ENCODE measurements at places on chromosomes 6 and 20. TPM values are rescaled to one million over a fixed set of nuclear protein-coding genes. Genes with fewer than 3 reads are reported as not detected.

The EPPIN gene
- total RNA-seq = not detected

The LAMA4 gene
- 260 TPM for total RNA-seq

The PLN gene
- 0.36 TPM for total RNA-seq

The MYBL2 gene
- total RNA-seq = 1.8 TPM

The BMP7 gene
- not detected for total RNA-seq

The PPP1R14C gene
- 3.6 TPM for total RNA-seq

The CCDC28A gene
- 11.2 TPM for total RNA-seq

The MDFI gene
- total RNA-seq = 0.72 TPM

The PNRC1 gene
- 95.2 TPM for total RNA-seq

The GNL1 gene
- total RNA-seq = 64.8 TPM

The SRMS gene
- total RNA-seq = not detected

The OR2J1 gene
- not detected for total RNA-seq

The TMEM74B gene
- not detected for total RNA-seq

The SLC26A8 gene
- total RNA-seq = under 0.01 TPM

The INSM1 gene
- total RNA-seq = not detected

The CPNE5 gene
- total RNA-seq = not detected

The RAMACL gene
- 3.3 TPM for total RNA-seq

The TTBK1 gene
- under 0.01 TPM for total RNA-seq

The TSBP1 gene
- total RNA-seq = not detected

The TRERF1 gene
- total RNA-seq = 4.7 TPM

The DNAH8 gene
- 0.36 TPM for total RNA-seq

The TJAP1 gene
- total RNA-seq = 16.2 TPM

The TRAPPC3L gene
- total RNA-seq = 0.29 TPM

The TTLL9 gene
- total RNA-seq = 0.59 TPM

The SLC24A3 gene
- 1.1 TPM for total RNA-seq

The TMX4 gene
- total RNA-seq = 40.9 TPM

The CRISP3 gene
- not detected for total RNA-seq

The FGD2 gene
- total RNA-seq = under 0.01 TPM

The SLC32A1 gene
- not detected for total RNA-seq
